Dermis microvascular lymphatic vessel endothelial cell (primary cell): ENCODE measurements at places on chromosomes 12 and 14. TPM values are rescaled to one million over a fixed set of nuclear protein-coding genes. Genes with fewer than 3 reads are reported as not detected.

LRRIQ1 gene
- total RNA-seq: 0.13 and 0.38 TPM in 2 replicates

ATL1 gene
- 0.76 and 0.90 TPM in 2 replicates for total RNA-seq

DAO gene
- total RNA-seq: not detected in 2 replicates

RTN1 gene
- total RNA-seq: under 0.01 and 0.13 TPM in 2 replicates

TCL1B gene
- total RNA-seq: not detected in 2 replicates

NRL gene
- 1.4 and 1.8 TPM in 2 replicates for total RNA-seq

RNF212B gene
- total RNA-seq: not detected in 2 replicates

ADSS1 gene
- total RNA-seq: 0.77 and 2.0 TPM in 2 replicates

ARHGAP9 gene
- 0.13 TPM in 1 of 2 replicates, not detected in the other for total RNA-seq

TEX52 gene
- total RNA-seq: not detected in 2 replicates

SLC6A13 gene
- total RNA-seq: 0.13 TPM in 1 of 2 replicates, not detected in the other

TAS2R50 gene
- 1.2 and 1.8 TPM in 2 replicates for total RNA-seq

GCN1 gene
- total RNA-seq: 68.0 and 83.6 TPM in 2 replicates

HVCN1 gene
- 2.6 and 3.9 TPM in 2 replicates for total RNA-seq

CLEC1B gene
- not detected in 2 replicates for total RNA-seq
